Glomerular endothelial cell (primary cell): ENCODE measurements at places on chromosomes 5 and 9. TPM values are rescaled to one million over a fixed set of nuclear protein-coding genes. Genes with fewer than 3 reads are reported as not detected.

DNA sequence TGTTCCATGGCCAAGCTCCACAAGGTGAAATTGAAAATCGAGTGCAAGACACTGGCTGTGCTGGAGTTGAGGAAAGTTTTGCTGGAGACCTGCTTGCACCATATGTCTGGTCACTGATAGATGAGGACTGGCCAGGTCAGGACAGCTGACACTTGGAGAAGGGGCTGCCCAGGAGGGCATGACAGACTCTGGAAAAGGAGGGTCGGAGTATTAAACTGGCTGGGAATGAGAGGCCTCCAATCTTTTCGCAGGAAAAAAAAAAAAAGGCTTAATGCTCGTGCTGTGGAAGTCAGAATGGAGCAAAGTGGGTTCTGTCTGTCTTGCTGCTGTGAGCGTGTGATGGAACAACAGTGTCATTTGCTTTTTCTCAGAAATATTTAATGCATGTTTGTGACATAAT is 5.5 kb downstream of the TENT4A start:
- no peak for DNase-seq

The JAKMIP2 gene
- 0.29 and 0.44 TPM in 2 replicates for total RNA-seq

DNA sequence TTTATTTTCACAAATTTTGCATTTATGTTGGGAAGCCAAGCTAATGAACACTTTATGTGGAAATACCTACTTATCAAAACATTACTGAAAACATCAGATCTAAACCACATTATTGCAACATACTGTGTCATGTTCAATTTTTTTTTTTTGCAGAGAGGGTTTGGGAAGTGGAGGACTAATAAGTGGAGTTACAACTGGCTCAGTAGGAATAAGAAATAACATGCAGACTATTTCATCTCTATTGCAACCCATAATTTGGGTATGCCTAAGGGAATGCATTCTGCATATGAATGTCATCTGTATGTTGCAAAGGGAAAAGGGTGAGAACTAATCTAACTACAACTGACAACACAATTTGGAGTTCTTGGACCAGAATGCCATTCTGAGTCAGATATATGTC is 41.8 kb downstream of the APC start:
- DNase-seq, result no peak

The EQTN gene
- not detected in 2 replicates for total RNA-seq

DNA sequence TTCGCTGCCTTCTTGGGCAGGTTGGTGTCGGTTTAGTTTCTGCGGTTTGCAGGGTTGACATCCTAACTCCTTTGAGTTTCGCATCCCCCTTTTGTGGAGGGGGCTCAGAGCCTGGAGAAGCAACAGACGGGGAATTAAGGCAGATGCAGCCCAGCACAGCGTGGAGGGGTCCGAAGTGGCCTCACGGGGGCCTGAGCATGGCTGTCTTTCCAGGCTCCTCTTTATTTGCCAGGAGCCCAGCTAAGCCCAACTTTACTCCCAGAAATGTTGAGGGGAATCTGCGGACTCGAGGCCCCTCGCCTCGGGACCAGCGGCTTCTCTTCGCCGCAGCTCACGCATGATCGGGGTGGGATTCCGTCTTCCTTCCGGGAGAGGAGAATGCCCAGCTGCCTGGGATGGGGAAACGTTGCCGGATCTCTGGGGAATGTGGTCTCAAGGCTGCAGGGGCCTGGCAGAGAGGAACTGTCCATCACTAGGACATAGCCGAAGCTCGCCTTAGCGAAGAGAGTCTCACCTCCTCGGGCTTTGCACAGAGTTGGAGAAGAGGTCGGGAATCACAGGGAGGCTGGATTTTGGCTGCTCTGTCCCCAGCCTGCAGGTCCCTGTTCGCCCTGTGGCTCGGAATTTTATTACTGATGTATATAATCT is 1.3 kb downstream of the RAI14 start:
- no peak for DNase-seq

GRCh38 chr5:151274666-151275065 is 21.7 kb downstream of the GM2A start:
- DNase-seq, result no peak

DNA sequence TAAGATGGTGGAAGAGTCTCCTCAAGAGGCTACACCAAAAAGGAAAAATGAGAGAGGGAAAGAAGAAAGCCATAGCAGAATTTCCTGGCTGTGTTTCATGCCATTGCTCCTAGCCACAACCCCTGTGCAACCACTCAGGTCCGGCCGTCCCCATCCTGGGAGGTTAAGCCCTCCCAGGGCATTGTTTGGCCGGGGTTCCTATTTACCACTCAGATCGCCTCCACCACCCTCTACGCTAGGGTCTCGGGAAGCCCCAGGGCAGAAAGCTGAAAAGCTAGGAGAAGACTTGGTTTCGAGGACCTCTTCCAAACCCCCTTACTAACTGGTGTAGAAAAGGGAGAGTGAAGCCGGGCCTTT is 715 bp downstream of the RC3H2 start:
- DNase-seq, result no peak

- no peak for DNase-seq
Observed at GRCh38 chr9:80831751-80832150, 857.6 kb downstream of the TLE1 start.

The EGFL7 gene
- 712 and 917 TPM in 2 replicates for total RNA-seq

DNA sequence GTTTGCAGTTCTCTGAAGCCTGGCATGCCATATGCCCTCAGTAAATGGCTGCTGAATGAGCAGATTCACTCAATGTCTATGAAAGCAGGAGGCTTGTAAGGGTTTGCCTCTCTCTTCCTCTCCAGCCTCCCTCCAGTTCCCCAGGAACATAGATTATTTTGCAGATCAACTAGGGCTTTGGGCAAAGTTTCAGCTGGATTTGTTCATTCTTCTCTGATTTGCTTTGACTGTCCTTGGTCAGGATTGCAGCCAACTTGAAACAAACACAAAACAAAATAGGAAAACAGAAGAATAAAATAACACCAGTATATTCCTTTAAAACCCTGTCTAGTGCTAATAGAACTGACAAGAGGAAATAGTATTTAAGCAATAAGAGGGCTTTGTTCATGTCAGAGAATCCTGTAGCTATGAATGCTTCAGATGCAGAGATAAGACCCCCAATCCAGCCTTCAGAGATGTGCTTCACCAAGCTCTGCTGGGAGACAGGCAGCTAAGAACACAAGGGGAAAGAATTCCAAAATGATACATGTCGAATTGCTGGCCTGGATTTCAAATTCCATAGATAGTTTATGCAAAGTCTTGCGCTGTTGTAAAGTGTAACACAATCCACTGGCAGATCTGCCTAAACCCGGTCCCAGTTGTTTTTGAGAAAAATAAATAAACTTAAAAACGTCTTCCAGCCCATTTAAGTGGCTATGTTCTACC is 174.3 kb downstream of the PAPPA start:
- no peak for DNase-seq
